ENCODE measurements at places on chromosomes 6 and 20.

DNA sequence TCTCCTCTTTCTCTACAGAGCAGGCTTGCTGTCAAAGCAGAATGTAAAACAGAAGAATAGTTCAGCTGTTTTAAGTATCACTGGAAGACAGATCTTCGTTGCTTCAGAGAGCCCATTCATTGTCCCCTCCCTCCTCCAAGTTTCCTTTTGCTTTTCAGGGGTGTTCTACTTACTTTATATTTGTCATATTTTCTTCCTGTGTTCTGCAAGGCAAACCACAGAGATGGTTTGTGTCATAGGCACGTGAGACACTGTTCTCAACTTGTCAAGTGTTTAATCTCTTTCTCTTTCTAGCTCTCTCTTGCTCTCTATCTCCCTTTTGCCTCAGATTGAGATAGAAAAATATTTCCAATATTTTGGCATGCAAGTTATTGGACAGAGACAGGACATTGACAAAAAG is 228.9 kb upstream of the DEFB112 start:
- DNase-seq, result no peak

DNA sequence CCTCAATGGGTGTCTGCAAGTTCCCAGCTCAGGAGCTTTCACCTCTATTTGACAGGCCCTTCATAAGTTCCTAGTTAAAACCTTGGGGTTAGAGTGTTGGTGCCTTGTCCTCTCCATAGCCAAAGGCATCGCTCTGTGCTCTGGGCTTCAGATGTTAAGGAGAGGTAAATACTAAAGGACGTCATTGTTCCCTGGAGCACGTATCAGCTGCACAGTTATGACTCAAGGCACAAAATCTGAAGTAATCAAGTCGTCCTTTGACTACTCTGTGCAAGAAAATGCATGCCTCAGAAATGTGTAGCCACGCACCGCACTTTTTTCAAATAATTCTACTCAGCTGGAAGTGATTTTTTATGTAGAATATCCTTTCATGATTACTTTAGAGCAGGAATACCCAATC is 240.8 kb upstream of the QKI start:
- no peak for DNase-seq

GRCh38 chr6:154996841-154997311 is 1.8 kb downstream of the TIAM2 start:
- DNase-seq, result no peak

GRCh38 chr20:44039147-44039546 is 124.5 kb downstream of the TOX2 start:
- no peak for DNase-seq

DNA sequence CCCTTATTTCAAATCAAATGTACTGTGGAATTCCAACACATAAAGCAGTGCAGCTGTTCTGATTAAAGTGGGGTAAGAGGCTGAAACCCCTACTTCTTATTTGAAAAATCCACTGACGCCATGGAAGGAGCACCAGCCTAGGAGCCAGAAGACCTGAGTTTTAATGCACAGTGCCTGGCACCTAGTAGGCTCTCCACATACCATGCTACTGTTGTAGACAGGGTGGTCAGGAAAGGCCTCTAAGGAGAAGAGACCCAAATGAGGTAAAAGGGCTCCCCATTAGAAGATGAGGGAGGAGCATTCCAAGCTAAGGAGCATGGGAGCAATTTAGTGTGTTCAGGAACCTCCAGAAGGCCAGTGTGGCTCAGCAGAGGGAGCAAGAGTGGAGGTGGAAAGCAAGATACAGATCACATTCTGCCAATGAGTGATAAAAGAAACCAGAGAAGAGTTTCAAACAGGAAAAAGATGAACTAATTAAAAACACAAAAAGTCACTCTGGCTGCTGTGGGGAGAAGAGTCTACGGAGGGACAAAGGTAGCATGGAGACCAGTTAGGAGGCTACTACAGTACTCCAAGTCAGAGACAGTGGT is 11.8 kb upstream of the ZNF76 start:
- no peak for DNase-seq

- no peak for DNase-seq
Measured at GRCh38 chr6:86848986-86849385, 88.3 kb upstream of the HTR1E start.

GRCh38 chr6:36127462-36128016 is 2.8 kb upstream of the MAPK13 start:
- DNase-seq, result no peak

DNA sequence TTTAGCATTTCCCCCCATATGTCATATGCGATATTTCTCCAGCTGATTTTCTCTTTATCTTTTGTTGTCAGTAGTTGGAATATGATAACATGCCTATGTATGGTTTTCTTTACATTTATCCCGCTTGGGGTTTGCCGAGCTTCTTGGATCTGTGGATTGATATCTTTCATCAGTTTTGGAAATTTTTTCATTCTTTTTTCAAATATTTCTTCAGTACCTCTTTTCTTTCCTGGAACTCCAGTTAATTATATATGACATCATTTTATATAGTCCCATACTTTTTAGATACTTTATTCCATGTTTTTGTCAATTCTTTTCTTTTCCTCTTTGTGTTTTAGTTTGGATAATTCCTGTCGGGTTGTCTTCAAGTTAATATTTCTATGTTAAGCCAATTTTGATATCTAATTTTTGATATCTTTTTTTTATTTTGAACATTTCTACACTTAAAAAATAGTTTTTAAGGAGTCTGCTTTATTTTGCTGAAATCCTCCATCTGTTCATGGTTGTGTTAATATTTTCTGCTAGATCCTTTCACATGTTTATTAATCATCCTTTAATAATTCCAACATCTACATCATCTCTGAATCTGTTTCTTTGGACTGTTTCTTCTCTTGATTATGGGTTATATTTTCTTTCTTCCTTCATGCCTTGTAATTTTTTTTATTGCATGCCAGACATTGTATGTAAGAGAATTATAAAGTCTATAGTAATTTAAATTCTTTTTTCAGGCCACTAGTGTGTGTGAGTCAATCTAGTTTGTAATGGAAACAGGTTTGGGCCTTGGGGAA is 9.5 kb downstream of the ZDHHC14 start:
- DNase-seq, result no peak

- no peak for DNase-seq
Measured at GRCh38 chr6:57064809-57065208, 18.3 kb downstream of the KIAA1586 start.

DNA sequence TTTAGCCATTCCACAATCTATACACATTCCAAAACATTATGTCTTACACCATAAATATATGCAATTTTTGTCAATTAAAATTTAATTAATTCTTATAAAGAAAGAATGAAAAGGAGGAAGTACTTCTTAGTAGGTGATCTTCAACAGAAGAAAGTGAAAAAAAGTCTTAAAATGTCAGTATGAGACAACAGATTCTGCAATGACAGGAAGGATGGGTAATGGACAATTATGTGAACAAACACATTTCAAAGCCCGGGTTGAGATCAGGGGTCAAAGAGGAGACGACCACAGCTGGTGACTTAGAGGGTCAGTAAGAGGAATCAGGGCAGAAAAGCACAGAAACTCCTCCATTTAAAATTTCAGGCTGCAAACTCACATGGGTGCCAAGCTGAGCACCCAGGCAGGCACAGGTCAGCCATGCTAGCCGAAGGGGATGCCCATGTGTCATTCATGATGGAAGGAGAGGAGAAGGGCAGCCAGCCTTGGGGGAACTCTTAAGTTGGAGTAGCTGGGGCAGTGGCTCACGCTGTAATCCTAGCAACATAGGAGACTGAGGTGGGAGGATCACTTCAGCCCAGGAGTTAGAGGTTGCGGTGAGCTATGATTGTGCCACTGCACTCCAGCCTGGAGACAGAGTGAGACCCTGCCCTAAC is 11.0 kb downstream of the VSX1 start:
- DNase-seq, result no peak

GRCh38 chr6:25921525-25922203 is 8.8 kb downstream of the SLC17A2 start:
- no peak for DNase-seq

- no peak for DNase-seq
Measured at GRCh38 chr6:25942561-25943147, 12.2 kb upstream of the SLC17A2 start.

GRCh38 chr6:55994531-55994930 is 119.1 kb upstream of the BMP5 start:
- no peak for DNase-seq

- DNase-seq, result no peak
Measured at GRCh38 chr6:110067837-110068591, 89.9 kb downstream of the GPR6 start.

GRCh38 chr6:20441921-20442320 is 40.2 kb downstream of the E2F3 start:
- no peak for DNase-seq
